Stimulated activated CD8-positive, alpha-beta memory T cell treated with anti-CD3 and anti-CD28 coated beads, Interleukin-12 subunit alpha, Interleukin-12 subunit beta, amount 100 ng/mL, for 4 hours (primary cell): ENCODE measurements at places on chromosomes 7 and 10.

DNA sequence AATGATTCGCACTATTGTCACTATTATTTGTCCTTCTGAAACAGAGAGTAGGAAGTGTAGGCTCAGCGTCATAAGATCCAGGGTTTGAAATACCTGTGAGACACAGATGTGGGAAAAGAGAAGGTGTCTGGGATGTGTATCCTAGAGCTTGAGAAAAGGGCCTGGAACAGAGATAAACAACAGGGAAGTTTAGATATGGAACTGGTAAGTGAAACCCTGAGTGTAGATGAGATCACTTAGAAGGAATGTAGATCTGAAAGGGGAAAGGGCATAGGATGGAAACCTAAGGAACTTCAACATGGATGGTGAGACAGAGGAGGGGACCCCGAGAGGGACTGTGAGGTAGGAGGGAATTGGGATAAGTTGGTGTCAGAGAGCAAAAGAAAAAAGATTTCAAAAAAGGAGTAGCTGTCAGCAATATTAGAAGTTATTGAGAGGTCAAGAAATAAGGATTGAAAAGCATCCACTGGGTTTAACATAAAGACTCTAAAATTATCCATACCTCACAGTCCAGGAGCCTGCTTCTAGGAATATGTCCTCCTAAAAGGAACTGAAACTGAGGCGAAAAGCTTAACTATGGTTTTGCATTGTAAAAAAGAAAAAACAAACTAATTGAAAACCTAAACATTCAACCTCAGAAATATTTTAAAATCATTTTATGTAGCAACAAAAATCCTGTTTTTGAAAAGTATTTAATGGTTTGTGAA is 119.2 kb upstream of the NPVF start:
- no peak for DNase-seq

GRCh38 chr7:149153346-149153745 is 6.1 kb downstream of the ZNF398 start:
- DNase-seq = no peak

DNA sequence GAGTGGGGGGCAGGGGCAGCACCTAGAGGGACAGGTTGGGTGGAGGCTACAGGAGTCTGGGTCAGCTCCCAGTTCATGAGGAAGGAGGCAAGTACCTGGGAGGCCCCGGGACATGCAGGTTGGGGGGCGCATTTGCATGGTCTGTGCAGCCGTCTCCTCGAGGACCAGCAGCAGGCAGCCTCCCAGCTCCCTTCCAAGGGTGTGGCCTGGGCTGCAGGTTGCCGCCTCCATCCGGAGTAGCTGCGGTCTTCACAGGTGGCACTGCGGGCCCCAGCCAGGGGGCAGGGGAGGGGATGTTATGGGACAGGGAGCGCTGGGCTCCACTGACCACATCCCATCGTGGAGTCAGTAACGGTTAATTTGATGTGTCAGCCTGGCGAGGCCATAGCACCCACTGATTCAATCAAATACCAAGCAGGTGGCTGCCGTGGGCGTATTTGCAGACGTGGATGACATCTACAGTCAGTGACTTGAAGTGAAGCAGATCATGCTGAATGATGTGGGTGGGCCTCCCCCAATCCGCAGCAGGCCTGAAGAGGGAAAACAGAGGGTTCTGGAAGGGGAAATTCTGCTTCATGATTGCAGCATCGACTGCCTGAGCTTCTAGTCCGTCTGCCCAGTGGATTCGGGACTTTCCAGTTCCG is 81.6 kb downstream of the PRKAG2 start:
- peak; percentile 53 for DNase-seq

GRCh38 chr10:82440775-82441174 is 565.8 kb downstream of the NRG3 start:
- no peak for DNase-seq
